Testis (tissue), 5 donors: ENCODE measurements at places on chromosomes 11 and 22.

DNA sequence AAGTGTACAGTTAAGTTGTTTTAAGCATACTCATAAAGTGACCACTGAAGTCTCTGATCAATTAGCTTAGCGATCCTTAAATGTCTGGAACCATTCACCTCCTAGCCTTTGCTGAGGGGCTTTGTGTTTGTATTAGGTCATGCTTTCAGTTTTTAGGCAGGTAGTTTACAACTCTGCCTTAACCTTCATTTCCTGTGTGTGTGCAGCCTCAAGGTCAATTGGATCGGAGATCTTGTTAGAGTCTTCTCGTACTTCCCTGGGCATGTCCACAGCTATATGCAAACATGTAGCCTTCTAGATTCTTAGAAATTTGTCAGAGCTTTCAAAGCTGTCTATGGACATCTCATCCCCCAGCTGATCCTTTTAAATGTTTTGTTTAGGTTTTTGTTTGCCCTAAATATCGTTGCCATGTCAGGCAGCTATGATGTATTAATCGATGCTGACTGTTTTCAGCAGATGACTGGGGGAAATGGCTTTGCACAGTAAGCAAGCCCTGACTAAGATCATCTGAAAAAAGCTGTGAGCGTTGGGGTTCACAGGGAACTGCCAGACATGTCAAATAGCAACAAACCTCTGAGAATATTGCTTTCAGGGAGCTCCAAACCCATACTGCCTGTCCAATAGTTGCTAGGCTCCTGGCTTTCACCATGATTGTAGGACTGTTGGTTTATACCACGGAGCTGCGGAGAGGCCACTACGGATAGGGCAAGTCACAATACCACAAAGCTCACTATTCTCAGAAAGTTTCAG is 45.6 kb downstream of the GLYAT start:
- H3K27me3 ChIP-seq, result no peaks in the 10 kb centered on the region
- no peaks in the 10 kb centered on the region for H3K36me3 ChIP-seq
- no peak overlapping the region for H3K4me3 ChIP-seq
- no peak overlapping the region for H3K27ac ChIP-seq

- no peaks in the 10 kb centered on the region for H3K27me3 ChIP-seq
- peaks cover 27% of the 10 kb centered on the region for H3K4me1 ChIP-seq
- H3K36me3 ChIP-seq, result no peaks in the 10 kb centered on the region
- no peak for DNase-seq
- H3K27ac ChIP-seq, result no peak overlapping the region
Measured at GRCh38 chr11:69054397-69055211, 5.9 kb downstream of the TPCN2 start.

GRCh38 chr11:10293423-10294289 is at the start of gene SBF2:
TSS of gene SBF2 (minus strand) at chr11:10294219. CDS start at chr11:10294069, 150 bp downstream.
- peak; percentile 89 for DNase-seq
- peak within 1 kb of the TSS; percentile 87 for H3K4me3 ChIP-seq
- peaks cover 15% of the 10 kb centered on the region for H3K4me1 ChIP-seq
- no peaks in the 10 kb centered on the region for H3K27me3 ChIP-seq

DNA sequence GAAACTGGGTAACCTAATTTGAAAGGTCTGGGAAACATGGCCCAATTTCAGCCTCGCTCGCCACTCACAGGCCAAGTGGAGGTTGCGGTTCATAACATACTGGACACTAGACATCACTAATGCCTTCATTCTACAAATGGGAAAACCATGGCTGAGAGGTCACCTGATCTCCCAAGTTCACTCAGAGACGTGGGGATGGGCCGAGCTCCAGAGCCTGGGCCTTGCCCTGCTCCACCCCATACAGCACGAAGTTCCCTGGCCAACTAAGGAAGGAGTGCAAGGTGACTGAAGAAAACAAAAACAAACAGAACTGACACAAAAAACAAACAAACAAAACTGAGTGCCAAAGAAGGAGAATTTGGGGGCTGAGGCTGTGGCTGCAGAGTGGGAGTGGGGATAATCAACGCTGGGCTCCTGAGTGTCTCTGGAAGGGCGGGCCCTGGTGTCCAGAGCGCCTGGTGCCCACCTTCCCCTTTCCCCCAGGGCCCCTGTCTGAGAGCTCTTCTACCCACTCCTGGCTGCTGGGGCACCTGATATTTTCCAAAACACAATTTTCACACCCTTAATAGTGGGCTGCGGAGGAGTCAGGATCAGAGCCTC is 46.5 kb upstream of the ADA2 start:
- H3K4me3 ChIP-seq, result no peak overlapping the region
- no peaks in the 10 kb centered on the region for H3K27me3 ChIP-seq
- no peaks in the 10 kb centered on the region for H3K36me3 ChIP-seq
- no peak for DNase-seq
- H3K4me1 ChIP-seq, result peaks cover 7% of the 10 kb centered on the region
- H3K27ac ChIP-seq, result no peak overlapping the region

- H3K4me3 ChIP-seq, result no peak overlapping the region
- no peaks in the 10 kb centered on the region for H3K36me3 ChIP-seq
- no peaks in the 10 kb centered on the region for H3K27me3 ChIP-seq
- no peak overlapping the region for H3K27ac ChIP-seq
- peak; percentile 78 for DNase-seq
- H3K4me1 ChIP-seq, result peaks cover 5% of the 10 kb centered on the region
Measured at GRCh38 chr11:32118025-32118974, 27.4 kb downstream of the RCN1 start.

- H3K36me3 ChIP-seq, result no peaks in the 10 kb centered on the region
- H3K4me1 ChIP-seq, result no peaks in the 10 kb centered on the region
- DNase-seq, result no peak
- H3K4me3 ChIP-seq, result no peak overlapping the region
- no peak overlapping the region for H3K27ac ChIP-seq
- H3K27me3 ChIP-seq, result no peaks in the 10 kb centered on the region
Measured at GRCh38 chr11:96282625-96283220, 60.3 kb downstream of the MAML2 start.

GRCh38 chr11:96338910-96339705 is 3.9 kb downstream of the MAML2 start:
- H3K27ac ChIP-seq, result peak overlapping the region; percentile 86
- peaks cover 38% of the 10 kb centered on the region for H3K4me1 ChIP-seq
- H3K27me3 ChIP-seq, result no peaks in the 10 kb centered on the region
- H3K36me3 ChIP-seq, result no peaks in the 10 kb centered on the region
- DNase-seq, result peak; percentile 68

- peaks cover 49% of the 10 kb centered on the region for H3K4me1 ChIP-seq
- DNase-seq, result no peak
- H3K27me3 ChIP-seq, result no peaks in the 10 kb centered on the region
Measured at GRCh38 chr11:61691380-61692156, 11.4 kb downstream of the DAGLA start.

GRCh38 chr11:83661491-83662350 is 375.6 kb upstream of the CCDC90B start:
- no peak for DNase-seq
- no peaks in the 10 kb centered on the region for H3K36me3 ChIP-seq
- no peak overlapping the region for H3K27ac ChIP-seq
- no peak overlapping the region for H3K4me3 ChIP-seq

DNA sequence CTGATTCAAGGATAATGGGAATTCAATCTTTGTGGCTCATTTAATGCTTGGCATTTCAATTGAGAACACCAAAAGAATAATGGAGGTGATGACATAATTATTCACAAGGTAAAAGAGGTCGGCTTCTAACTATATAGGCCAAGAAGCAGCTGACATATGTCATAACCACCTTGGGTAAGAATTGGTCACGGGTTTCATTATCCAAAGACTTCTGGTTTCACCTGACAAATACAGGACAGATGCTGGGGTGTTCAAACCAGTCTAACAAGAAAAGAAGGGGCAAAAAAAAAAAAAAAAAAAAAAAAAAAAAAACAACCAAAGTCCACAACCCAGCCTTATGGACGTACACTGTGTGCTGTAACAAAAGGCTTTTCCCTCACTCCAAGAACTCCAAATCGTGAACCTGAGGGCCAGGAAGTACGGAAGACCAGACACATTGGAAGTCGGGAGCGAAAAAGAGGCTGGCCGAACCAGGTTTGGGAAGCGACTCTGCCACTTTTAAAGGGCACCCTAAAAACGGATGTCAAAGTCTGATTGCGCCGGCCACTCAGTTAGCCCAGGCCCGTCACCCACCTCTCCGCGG is 385 bp downstream of the HARBI1 start:
- H3K27ac ChIP-seq, result peak overlapping the region; percentile 86
- peaks cover 9% of the 10 kb centered on the region for H3K4me1 ChIP-seq
- no peak for DNase-seq
- H3K4me3 ChIP-seq, result peak overlapping the region; percentile 64

- peaks cover 12% of the 10 kb centered on the region for H3K4me1 ChIP-seq
- no peaks in the 10 kb centered on the region for H3K27me3 ChIP-seq
- H3K4me3 ChIP-seq, result no peak overlapping the region
- no peak overlapping the region for H3K27ac ChIP-seq
Measured at GRCh38 chr22:27724709-27725108, 76.8 kb downstream of the MN1 start.

DNA sequence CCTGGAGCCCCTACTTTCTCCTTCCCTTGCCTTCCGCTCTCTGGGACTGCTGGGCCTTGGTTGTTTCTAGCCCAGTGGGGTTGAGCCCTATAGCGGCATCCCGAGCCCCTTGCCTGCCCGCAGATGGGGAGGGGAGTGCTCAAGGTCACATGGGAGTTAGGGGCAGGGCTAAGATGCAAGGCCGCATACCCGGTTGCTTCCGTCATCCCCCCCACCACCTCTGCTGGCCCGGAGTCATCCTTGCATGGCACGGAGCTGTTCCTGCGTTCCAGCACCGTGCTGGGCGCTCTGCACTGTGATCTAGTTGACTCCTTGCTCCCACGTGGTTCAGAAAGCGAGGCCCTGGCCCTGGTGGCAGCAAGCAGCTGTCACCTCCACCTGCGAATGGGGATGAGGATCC is 18.0 kb downstream of the FLRT1 start:
- no peaks in the 10 kb centered on the region for H3K36me3 ChIP-seq
- H3K4me1 ChIP-seq, result no peaks in the 10 kb centered on the region
- no peak overlapping the region for H3K4me3 ChIP-seq
- no peak overlapping the region for H3K27ac ChIP-seq

DNA sequence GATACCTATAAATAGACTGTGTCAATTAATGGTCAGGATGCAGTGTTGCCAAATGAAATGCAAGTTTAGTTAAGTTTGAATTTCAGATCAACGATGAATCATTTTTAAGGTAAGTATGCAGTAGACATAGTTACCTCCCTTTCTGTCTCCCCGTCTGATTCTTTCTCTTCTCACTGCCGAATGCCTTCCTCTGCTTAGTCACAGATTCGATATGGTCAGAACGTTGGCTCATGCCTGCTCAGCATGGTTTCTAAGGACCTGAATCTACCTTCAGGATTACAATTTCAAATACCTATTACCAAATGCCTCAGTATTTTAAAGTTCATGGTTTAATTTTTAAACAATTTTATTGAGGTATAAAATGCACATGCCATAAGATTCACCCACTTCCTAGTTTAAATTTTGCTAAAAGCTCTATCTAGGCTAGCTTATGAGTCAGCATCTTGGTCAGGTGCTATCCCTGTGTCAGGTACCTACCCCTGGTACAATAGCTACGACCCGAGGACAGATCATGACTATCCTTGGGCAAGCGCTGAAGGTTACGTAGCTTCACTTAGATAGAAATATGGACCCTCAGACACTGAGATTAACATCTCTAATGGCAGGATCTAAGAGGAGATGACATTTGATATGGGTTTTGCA is 78.2 kb upstream of the SPON1 start:
- no peak for DNase-seq
- no peaks in the 10 kb centered on the region for H3K4me1 ChIP-seq
- H3K4me3 ChIP-seq, result no peak overlapping the region
- no peaks in the 10 kb centered on the region for H3K27me3 ChIP-seq

- no peak overlapping the region for H3K27ac ChIP-seq
- H3K27me3 ChIP-seq, result no peaks in the 10 kb centered on the region
- H3K4me3 ChIP-seq, result peak overlapping the region; percentile 69
- H3K36me3 ChIP-seq, result no peaks in the 10 kb centered on the region
- no peak for DNase-seq
Measured at GRCh38 chr22:28884747-28885350, 1.5 kb downstream of the ZNRF3 start.

- no peaks in the 10 kb centered on the region for H3K27me3 ChIP-seq
- DNase-seq, result no peak
- H3K4me1 ChIP-seq, result no peaks in the 10 kb centered on the region
- H3K36me3 ChIP-seq, result no peaks in the 10 kb centered on the region
- H3K27ac ChIP-seq, result no peak overlapping the region
Measured at GRCh38 chr11:20739107-20739506, 69.7 kb downstream of the NELL1 start.

GRCh38 chr22:46780453-46780852 is 18.0 kb downstream of the TBC1D22A start:
- H3K36me3 ChIP-seq, result no peaks in the 10 kb centered on the region
- no peaks in the 10 kb centered on the region for H3K4me1 ChIP-seq
- DNase-seq, result no peak
- H3K4me3 ChIP-seq, result no peak overlapping the region
- H3K27ac ChIP-seq, result no peak overlapping the region

GRCh38 chr11:102485095-102485722 is 32.6 kb upstream of the TMEM123 start:
- no peaks in the 10 kb centered on the region for H3K36me3 ChIP-seq
- no peaks in the 10 kb centered on the region for H3K4me1 ChIP-seq
- no peaks in the 10 kb centered on the region for H3K27me3 ChIP-seq
- H3K4me3 ChIP-seq, result no peak overlapping the region

DNA sequence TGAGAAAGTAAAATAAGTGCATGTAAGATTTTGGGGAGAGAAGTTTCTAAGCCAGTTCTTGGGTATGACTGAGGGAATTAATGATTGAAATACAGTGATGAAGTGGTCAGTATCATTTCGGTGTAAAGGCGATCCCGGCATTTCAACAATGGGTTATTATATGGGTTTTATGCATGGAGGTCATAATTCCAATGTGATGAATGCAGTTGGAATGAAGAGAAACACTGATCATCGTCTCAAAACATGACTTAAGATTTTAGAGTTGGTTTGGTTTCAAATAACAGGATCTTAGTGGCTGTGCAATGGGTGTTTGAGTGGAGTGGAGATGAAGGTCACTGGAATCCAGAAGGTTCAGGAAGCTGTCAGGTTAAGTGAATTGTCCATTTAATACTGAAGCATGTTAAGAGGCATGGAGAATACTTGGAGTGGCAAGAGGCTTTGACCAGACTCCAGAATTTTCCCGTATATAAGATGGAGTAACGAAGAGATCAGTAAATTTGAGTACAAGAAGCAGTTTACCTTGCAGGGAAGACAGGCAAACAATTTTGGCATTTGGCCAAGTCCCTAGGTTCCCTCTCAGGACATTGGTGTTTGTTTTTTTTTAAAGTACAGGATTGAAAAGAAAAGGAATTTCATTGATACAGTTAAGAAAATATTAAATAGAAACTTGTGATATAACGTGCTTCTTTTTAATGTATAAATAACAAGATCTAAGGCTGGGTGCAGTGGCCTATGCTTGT is 96.4 kb upstream of the BIRC3 start:
- H3K27ac ChIP-seq, result no peak overlapping the region
- no peaks in the 10 kb centered on the region for H3K36me3 ChIP-seq
- no peak for DNase-seq
- no peak overlapping the region for H3K4me3 ChIP-seq

- no peaks in the 10 kb centered on the region for H3K36me3 ChIP-seq
- no peak overlapping the region for H3K27ac ChIP-seq
- peaks cover 7% of the 10 kb centered on the region for H3K4me1 ChIP-seq
- DNase-seq, result no peak
Measured at GRCh38 chr11:69317401-69318092, 23.6 kb downstream of the MYEOV start.
